ENCODE measurements at places on chromosomes 12 and 14. TPM values are rescaled to one million over a fixed set of nuclear protein-coding genes. Genes with fewer than 3 reads are reported as not detected.

Gene C12orf43
- 17.6 TPM for total RNA-seq

Gene BIN2
- 13.4 TPM for total RNA-seq

Gene LRRC43
- total RNA-seq: 10.7 TPM

Gene ABCC9
- total RNA-seq: 33.4 TPM

Gene TEX52
- total RNA-seq: not detected

Gene SRSF9
- total RNA-seq: 128 TPM

Gene KRT82
- total RNA-seq: not detected

Gene WNT1
- 0.20 TPM for total RNA-seq

Gene TMEM117
- total RNA-seq: 6.1 TPM

Gene COL2A1
- total RNA-seq: 0.15 TPM

Gene ANKRD33
- total RNA-seq: 0.14 TPM

Gene GZMH
- 1.2 TPM for total RNA-seq

Gene BICDL1
- total RNA-seq: 20.9 TPM

Gene GPR65
- total RNA-seq: 4.3 TPM

Gene SLC2A13
- 21.4 TPM for total RNA-seq

Gene KRT81
- total RNA-seq: 0.61 TPM

Gene C12orf60
- total RNA-seq: 0.55 TPM

Gene NUP107
- total RNA-seq: 33.9 TPM

Gene TPH2
- not detected for total RNA-seq

Gene KLRC1
- 2.5 TPM for total RNA-seq

Gene AMN
- 0.94 TPM for total RNA-seq

Gene SLC6A12
- 4.5 TPM for total RNA-seq

Gene AMDHD1
- 0.51 TPM for total RNA-seq

Gene SPRYD4
- total RNA-seq: 3.4 TPM

Gene AKAP3
- 2.4 TPM for total RNA-seq

Gene PTPRB
- total RNA-seq: 93.6 TPM

Gene PUS7L
- 27.0 TPM for total RNA-seq

Gene JPH4
- 3.1 TPM for total RNA-seq

Gene OR9K2
- total RNA-seq: not detected

Measured in lung (tissue), 17 donors.